ENCODE measurements at places on chromosomes 12 and 14.

- no peak for DNase-seq
Measured at GRCh38 chr14:22265319-22266141, 323.5 kb downstream of the DAD1 start.

DNA sequence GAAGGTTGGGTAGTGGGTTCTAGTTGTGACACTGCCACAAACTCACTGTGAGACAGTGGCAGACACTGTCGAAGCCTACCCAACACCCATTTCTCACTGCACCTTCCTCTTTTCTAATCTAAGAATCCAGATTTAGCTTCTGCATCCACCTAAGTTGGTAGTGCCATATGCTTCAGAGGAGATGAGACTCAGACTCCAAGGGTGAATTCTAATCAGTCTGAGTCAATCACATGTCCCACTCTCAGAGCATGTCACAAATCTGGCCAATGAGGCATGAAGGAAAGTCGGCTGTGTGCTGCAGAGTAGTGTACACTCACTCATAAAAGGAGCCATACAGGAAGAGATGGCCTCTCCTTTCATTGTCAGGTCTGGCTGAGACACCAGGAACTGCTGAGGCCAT, 102.1 kb upstream of the RAP1B start:
- DNase-seq: no peak

DNA sequence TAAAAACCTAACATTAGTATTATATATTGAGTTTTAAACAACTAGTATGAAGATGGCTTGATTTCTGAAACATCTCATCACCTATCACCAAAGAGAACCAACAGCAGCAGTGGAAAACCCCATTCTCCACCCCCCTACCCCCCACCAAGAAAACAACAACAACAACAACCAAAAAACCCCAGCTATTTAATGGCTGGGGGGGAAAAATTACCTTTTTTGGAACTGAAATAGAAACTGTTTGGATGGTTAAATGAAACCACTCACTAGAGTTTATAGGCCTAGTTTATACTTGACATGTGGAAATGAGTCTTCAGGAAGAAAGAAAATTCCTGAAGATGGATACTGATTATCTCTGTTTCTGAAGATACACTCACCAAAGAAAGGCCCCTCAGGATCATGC, 30.3 kb downstream of the PPP2R5E start:
- no peak for DNase-seq

DNA sequence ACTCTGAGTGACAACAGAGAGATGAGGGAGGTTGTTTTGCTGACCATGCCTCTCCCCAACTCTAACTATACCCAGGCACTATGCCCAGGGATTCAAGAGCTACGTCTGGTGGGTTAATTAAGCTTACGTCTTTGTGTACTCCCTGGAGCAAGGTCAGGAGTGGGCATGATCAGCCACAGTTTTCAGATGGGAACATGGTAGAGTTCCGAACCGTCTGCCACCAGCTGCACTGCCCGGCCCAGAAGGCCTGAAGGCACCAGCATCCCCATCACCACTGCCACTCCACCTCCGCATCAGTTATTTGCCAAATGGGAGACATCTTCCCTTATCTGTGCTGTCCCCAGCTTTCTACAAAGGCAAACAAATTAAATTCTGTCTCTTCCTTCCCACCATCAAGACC, 11.1 kb upstream of the GPX2 start:
- no peak for DNase-seq

DNA sequence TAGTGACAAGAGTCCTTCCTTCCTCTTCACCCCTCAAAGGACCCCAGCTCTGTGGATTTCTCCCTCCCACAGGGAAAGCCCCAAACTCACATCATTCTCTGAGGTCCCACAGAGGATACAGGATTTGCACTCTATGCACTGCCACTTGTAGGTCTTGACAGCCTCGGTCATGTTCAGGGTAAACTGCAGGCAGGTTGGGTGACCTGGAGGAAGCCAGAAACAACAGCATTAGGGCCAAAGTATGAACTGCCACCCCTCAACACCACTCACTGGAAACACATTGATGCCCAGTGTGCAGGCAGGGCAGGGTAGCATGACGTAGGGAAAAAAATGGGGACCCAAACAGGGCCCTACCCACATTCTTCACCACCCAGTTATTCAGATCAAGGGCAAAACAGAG, 264.4 kb downstream of the DPF3 start:
- no peak for DNase-seq

- no peak for DNase-seq
Measured at GRCh38 chr12:117144599-117144998, 45.4 kb upstream of the TESC start.

DNA sequence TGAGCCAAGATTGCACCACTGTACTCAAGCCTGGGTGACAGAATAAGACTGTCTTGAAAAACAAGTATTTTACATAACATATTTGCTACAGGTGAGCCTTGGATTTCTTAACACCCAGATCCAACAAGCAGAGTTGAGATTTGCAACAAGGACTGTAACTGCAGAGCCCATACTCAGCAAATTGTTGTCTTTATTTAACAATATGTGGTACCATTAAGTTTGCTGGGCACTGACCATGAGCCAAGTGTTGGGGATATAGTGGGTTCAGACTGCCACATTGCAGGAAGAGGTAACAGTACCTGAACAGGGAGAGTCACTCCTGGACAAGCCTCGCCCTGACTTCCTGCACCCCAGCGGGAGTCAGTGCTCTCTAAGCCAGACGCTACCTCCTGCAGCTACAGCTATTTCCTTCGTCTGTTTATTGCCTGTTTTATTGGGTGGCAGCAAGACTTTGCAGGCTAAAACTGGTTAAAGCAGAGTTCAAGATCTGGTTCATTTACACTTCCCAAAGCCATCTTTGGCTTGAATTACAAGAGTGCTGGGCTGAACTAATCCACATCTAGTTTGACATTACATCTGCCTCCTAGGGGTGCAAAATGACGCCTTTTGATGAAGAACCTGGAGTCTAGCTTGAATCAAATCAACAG, 12.5 kb downstream of the AHSA1 start:
- no peak for DNase-seq

DNA sequence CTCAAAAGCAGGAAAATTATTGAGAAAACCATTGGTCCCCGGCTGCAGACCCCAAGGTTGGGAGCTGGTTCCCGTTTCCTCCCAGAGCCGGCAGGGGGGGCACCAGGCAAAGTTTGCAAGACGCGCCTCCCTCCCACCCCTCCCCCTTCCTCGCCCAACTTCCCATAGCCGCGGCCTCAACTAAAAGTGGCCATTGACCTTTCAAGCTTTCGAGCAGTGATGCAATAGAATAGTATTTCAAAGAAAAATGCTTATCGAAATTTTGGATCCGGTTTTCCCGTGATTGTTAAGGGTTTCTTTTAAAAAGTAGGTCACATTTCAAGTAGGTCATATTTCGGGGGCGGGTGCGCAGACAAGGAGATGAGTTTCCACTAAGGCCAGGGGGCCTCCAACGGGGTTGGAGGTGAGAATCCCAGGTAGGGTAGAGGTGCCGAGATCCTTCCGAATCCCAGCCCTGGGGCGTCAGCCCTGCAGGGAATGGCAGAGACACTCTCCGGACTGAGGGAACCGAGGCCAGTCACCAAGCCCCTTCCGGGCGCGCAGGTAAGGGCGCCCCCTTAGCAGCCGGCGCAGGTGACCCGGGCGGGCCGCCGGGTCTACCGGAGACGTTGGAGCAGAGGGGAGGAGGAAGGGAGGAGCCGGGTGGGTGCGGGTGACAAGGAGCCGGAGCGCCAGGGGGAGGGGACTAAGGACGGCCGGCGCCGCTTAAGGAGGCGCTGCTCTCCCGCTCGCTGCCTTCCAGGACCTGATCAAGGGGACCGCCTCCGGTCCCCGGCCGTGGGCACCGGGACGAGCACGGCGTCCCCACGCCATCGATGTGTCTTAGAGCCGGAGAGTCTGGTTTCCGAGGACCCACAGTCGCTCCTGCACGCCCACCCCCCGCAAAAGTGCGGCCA, 2.6 kb upstream of the SOCS2 start:
- DNase-seq: peak; percentile 88

DNA sequence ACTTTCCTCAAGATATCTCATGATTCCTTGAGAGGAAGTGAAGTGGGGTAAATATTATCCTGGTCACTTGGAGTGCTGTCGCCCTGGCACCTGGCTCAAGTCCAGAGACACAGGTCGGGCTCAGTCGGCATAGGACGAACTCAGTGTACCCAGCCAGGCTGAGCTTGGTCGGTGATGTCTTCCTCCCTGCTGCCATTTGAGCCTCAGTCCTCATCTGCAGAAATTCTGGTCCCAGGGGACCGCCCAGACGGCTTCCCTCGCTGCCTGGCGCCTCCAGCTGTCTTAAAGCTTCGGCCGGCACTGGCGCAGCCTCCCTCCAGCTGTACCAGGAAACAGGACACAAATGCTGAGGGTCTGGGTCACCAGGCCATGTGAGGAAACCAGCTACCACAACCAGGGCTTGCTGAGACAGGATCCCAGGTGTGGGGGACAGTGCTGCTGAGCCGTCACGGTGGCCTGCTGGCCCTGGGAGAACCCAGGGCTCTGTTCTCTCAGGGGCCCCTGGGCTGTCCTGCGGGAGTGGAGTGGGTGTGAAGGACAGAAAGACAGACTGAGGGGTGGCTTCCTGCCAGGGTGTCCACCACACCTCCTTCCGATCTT, 5.0 kb upstream of the KLC1 start:
- no peak for DNase-seq

GRCh38 chr12:20039562-20039961, 328.8 kb upstream of the PDE3A start:
- no peak for DNase-seq

GRCh38 chr12:124368421-124369032, 73.6 kb downstream of the RFLNA start:
- no peak for DNase-seq

DNA sequence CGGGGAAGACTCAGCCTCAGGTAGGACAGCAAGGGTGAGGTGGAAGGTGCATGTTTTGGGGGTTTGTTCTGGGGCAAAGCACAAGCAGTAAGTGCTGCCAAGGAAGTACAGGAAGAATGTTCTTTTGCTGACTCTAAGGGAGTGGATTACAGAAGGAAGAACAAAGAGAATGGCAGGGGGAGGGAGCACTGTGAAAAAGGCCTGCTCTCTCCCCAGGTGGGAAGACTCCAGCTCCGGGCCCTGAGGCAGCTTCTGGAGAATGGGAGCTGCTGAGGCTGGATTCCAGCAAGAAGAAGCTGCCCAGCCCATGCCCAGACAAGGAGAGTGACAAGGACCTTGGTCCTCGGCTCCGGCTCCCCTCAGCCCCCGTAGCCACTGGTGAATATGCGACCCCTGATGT, 7.0 kb upstream of the PFDN5 start:
- no peak for DNase-seq

DNA sequence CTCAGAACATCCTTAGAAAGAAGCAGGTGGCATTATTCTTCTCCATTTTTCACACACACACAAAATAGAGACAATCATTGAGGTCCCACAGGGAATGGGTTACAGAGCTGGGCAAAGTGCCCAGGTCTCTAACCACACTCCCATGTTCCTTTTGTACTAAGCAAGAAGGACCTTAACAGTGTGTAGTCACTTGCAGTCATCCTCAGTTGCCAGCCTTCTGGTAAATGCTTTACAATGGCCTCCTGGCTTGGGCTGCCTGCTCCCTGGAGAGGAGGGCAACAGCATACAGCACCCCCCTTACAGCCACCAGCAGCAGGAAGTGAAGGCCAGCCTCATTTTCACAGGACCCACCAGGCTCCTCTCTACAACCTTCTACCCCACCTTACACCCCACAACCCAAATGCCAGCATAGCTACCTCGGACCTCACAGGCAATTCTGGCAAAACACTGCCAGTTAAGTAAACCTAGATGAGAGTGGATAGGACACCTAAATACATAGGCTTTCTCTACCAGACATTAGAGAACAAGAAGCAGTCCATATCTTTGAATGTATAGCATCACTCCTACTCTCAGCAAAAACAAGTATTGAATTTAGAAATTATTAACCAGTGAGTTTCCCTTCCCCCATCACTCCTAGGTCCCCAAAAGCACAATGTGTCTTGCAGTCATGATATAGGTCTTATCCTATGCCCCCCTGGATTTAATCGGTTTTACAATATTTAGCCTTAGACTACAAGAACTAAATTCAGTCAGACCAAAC, 88.1 kb downstream of the PPP2R5E start:
- peak; percentile 48 for DNase-seq

DNA sequence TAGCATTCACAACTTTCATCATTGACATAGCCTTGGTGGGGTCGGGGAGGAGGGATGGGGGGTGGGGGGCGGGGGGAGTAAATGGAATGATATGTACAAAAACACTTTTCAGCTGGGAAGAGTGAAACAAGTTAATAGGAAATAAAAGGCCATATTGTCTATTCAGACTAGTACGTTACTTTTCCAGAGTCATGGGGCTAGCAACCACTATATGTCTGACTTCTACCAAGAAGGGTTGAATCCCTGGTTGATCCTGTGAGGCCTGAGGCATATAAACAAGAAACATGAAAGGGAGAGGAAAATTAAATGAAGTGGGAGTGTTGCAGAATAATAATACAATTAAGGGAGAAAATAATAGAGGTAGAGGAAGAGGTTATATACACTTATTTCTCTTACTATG, 225.5 kb downstream of the ERC1 start:
- no peak for DNase-seq

GRCh38 chr12:87861791-87862190, 167.4 kb downstream of the C12orf50 start:
- no peak for DNase-seq

DNA sequence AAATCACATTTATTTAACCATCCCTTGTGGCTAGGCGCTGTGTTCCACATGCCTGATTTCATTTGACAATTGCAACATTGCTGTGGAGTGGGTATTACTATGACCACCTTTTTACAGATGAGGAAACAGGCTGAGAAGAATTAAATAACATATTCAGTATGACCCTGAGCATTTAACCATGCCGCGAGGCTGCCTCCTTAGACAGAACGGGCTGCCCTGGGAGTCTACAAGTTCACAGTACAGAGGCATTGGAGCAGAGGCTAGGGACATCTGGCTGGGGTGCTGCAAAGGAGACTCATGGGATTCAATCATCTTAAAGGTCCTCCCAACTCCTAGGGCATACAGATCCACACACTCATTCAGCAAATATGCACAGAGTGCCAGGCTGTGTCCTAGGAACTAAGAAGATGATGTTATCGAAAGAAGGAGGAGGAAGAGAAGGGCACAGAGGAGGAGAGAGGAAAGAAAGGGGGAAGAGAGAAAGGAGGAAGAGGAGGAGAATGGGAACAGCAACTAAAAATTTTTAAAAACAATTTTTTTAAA, 164.7 kb upstream of the CCND2 start:
- peak; percentile 45 for DNase-seq

DNA sequence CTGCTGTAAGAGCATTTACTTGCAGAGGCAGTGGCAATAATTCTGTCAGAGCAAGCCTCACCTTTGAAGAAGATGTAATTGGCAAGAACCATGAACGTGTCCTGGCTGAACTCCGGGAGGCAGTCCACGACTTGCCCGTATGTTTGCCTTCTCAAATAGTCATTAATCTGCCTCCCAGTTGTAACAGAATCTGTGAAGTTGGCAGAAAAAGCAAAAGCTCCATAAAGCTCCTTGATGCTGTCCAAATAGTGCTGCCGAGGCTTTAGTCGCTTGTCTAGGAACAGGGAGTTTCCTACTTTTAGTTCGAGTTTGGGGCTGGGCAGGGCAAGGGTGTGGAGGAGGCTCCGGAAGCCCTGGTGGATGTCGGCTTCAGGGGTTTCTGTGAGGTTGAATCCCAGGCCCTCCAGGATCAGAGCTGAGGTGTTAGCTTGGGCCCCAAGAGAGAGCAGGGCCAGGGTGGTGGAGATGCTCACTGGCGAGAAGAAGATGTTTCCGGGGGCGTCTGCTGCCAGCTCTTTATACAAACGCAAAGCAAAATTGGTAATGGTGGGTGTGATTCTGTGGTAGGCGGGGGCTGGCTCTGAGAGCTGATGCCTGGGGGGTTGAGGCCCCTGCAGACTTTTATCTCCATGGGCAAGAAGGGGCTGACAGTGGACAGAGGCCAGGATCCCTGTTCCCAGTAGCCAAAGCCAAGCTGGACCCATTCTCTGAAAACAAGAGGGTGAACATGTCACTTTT, 4.4 kb downstream of the SERPINA11 start:
- no peak for DNase-seq
